Activated naive CD4-positive, alpha-beta T cell treated with anti-CD3 and anti-CD28 coated beads, Interleukin-2, amount 50 U/mL, for 72 hours (primary cell): ENCODE measurements at places on chromosomes 2 and 18.

GRCh38 chr2:61959381-61960293, 54.2 kb downstream of the COMMD1 start:
- DNase-seq: no peak

DNA sequence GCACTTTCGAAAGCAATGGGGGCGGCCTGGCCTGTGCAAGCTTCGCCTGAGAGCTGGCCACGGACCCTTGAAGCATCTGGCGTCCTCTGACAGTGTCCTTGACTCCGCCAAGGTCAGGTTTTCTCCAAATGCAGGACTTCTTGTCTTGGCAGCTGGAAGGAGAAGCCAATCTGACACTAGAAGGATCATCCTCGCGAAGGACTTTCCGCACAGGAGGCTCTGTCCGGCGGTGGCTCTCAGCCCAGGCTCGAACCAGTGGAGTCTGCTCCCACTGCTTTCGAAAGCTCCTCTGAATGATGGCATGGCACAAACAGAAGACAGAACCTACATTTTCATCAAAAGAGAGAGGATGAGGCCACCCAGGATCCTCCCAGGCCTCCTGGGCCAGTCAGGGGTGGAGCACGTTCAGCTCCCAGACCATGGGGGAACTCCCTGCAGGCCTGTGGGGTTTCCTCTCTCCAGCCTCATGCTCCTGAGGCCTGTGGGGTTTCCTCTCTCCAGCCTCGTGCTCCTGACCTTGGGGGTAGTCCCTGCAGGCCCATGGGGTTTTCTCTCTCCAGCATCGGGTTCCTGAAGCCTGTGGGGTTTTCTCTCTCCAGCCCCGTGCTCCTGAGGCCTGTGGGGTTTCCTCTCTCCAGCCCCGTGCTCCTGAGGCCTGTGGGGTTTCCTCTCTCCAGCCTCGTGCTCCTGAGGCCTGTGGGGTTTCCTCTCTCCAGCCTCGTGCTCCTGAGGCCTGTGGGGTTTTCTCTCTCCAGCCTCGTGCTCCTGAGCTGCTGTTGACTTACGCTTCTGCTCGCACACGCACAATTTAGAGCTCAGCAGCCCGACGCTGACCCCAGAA, 396.5 kb upstream of the SALL3 start:
- DNase-seq: no peak

- no peak for DNase-seq
These were observed 4.8 kb upstream of the ID2 start for GRCh38 chr2:8676921-8677645.

- no peak for DNase-seq
These were observed 758.0 kb upstream of the NRXN1 start for GRCh38 chr2:51789918-51790317.

DNA sequence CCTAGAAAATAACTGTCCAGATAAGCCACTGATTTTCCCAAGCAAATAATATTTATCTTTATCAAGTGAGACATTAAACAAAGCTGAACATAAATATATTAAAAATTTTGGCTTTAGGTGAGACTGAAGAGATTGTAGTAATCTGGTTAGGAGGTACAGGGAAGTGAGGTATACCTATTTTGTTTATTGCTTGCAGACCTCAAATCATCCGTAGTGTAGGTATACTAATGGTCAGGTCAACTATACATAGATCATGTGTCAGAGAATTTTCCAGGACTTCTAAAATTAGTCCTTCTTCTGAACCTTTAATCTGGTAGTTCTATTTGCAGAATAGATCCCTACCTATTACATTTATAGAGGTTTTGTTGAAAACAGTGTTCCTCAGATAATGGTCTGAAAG, 41.5 kb downstream of the SP140 start:
- DNase-seq: no peak

GRCh38 chr2:187310701-187311100, 137.4 kb downstream of the CALCRL start:
- DNase-seq: no peak

- no peak for DNase-seq
These were observed 249.7 kb downstream of the RPRM start for GRCh38 chr2:153228904-153229303.

DNA sequence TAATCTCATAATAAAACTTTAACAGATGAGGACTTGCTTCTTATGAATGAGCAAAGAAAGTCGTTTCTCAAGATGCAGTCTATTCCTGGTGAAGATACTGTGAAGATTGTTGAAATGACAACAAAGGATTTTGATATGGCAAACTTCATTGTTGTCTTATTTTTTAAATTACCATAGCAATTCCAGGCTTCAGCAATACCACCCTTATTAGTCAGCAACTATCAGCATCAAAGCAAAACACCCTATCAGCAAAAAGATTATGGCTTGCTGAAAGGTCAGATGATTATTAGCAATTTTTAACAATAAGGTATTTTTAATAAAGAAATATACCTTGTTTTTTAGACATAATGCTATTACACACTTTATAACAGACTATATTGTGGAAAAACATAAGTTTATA, 88.3 kb downstream of the COL5A2 start:
- no peak for DNase-seq

GRCh38 chr18:26461405-26461804, 86.9 kb downstream of the KCTD1 start:
- DNase-seq: no peak
